ENCODE measurements at places on chromosomes 4 and X. TPM values are rescaled to one million over a fixed set of nuclear protein-coding genes. Genes with fewer than 3 reads are reported as not detected.

MAGEA11 gene
- total RNA-seq, result not detected

KLF3 gene
- total RNA-seq, result 181 TPM

FGFR3 gene
- total RNA-seq, result not detected

ZMAT1 gene
- total RNA-seq, result 15.2 TPM

MND1 gene
- total RNA-seq, result not detected

EIF4E gene
- 66.7 TPM for total RNA-seq

CSAG3 gene
- not detected for total RNA-seq

SLC4A4 gene
- total RNA-seq, result 1.5 TPM

GAGE12J gene
- total RNA-seq, result not detected

TMPRSS11B gene
- total RNA-seq, result not detected

ARAP2 gene
- total RNA-seq, result 91.0 TPM

TRPC5OS gene
- not detected for total RNA-seq

SMIM20 gene
- 7.5 TPM for total RNA-seq

GLOD5 gene
- not detected for total RNA-seq

GAGE13 gene
- total RNA-seq, result not detected

RHOXF2B gene
- not detected for total RNA-seq

SMIM10 gene
- total RNA-seq, result not detected

IQCM gene
- not detected for total RNA-seq

STOX2 gene
- not detected for total RNA-seq

CCNB3 gene
- not detected for total RNA-seq

All from CD8-positive, alpha-beta T cell (primary cell).